CMK (cell line): ENCODE measurements at places on chromosomes 5 and 9.

DNA sequence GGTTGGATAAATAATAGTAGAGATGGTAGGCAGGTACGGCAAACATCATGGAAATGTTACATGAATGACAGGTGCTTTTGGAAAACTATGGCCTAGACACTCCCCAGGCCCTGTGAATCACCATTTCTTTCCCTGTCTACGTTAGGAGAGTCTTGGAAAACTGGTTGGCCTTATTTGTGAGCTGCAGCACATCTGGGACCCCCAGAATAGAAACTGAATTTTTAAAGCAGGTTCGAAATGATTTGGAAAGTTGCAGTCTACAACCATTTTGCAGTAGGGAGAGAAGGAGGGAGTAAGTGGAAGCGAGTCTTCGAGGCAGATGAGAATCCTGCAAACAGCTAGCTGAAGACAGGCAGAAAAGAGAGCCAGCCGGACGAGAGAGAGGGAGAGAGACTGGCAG is 13.0 kb downstream of the C1QTNF2 start:
- no peak for DNase-seq

GRCh38 chr9:89418882-89419640 is 78.9 kb downstream of the SEMA4D start:
- no peak for DNase-seq

GRCh38 chr5:22044229-22044628 is 808.9 kb downstream of the CDH12 start:
- no peak for DNase-seq

- no peak for DNase-seq
Observed at GRCh38 chr9:754150-754931, 87.2 kb upstream of the DMRT1 start.

- no peak for DNase-seq
Observed at GRCh38 chr5:141493500-141494422, 4.9 kb downstream of the PCDHGC5 start.

DNA sequence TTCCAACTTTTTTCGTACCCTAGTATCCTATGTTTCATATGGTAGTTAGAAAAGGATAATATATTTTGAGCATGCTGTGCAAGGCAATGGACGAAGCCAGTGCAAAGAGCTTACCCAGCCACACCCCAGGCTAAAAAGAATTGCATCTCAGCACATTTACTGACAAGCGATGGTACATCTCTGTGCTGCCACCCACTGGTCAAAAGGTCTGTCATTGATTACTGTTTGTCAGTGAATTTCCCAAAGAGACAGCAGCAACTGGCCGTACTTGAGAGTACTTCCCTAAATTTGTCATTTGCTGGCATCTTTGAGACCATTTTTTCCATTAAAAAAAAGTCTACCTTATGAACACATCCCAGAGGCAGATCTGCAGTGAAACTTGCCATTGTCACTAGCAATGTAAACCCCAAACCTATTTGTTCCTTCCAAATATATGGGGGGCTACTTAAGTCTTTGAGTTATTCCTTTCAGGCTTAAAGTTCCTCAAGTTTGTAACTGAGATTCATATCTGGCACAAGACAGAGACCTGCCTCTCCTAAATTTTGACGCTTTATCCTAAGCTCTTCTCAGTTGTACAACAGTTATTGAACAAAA is 184.3 kb downstream of the CTNND2 start:
- peak; percentile 14 for DNase-seq

DNA sequence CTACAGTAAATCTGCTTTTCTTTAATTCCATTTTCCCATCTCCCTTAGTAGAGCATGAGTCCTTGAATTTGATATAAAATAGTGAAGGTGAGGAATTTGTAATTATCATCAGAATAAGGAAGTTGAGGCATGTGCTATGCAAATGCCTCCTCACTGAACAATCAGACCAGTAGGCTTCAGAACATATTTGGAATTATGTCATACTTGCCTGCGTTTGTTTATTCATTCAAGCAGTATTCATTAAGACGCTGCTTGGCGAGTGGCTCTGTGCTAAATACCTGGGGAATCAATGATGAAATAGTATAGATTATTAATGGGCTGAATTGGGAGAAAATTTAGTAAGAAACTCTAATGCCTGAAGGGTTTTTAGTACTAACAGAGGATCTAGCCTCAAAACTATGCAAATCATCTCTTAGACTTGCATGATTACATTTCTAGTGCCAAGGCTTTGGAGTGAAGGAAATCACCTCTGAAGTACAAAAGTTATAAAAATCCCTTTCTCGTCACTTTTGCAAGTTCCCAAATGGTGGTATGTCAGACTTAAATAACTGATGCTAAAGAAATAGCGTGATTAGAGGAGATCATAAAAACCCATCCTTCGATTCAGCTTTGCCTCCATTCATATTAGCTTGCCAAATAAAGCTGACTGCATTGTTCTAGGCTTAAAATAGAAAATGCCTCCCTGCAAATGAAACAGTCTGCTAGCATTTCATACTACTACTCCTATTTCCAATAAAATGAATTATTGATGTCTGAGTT is 141.7 kb downstream of the PCSK5 start:
- no peak for DNase-seq

DNA sequence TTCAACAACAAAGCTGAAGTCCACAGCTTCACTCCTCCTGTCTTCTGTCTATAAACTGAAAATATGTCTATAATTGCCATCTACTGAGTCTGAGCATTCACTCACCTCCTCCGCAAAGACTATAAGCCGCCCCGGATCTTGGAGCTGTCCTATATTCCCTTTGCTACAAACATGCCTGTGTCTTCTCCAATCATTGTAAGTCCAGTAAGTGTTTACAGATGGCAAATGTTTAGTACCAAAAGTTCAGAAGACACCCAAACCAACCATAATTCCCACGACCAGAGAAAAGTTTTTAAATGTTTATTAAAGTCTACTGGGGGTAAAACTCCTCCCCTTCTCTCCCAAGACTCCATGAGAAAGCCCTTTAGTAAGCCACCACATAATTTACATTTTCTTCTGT is 80.9 kb downstream of the EBF1 start:
- DNase-seq = no peak

DNA sequence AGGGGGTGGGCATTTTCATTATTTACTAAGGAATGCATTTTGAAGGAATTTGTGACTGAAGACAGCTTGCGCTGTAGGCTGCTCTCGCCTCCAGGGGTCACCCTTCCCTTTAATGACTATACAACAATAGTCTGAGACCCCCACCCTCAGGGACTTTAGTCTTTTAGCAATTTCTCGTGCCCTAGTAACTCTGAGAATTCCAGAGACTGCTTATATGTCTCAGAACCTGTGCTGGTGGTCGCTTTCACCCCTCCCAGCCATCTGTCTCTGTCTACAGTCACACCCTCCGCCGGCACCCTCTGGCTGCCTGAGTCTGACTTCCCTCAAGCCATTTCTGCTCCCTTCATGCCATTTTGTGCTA is 671.4 kb downstream of the NR2F1-AS1 start:
- DNase-seq = no peak

DNA sequence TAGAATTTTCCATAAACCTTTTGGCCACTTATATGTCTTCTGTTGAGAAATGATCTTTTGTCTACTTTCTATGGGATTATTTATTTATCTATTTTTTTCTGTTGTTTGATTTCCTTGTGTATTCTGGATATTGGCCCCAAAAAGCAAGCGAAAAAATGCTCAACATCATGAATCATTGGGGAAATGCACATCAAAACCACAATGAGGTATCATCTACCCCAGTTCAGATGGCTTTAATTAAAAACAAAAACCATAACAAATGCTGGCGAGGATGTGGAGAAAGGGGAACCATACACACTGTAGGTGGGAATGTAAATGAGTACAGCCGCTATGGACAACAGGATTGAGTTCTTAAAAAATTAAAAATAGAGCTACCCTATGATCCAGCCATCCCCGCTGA is 125.0 kb upstream of the LPCAT1 start:
- no peak for DNase-seq

DNA sequence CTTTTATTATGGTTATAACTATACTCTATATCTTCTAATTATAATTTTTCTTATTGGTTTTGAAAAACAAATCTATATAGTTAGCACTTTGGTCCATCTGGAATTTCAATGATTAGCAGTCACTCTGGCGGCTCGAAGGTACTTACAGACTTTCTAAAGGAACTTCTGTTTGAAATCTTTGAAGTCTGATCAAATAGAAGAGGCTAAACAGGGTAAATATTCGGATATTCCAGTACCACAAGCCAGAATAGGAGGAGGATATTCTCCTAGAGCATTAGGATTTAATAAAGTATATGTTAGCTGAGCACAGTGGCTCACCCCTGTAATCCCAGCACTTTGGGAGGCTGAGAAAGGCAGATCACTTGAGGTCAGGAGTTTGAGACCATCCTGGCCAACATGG is 38.7 kb upstream of the HSD17B3 start:
- no peak for DNase-seq

DNA sequence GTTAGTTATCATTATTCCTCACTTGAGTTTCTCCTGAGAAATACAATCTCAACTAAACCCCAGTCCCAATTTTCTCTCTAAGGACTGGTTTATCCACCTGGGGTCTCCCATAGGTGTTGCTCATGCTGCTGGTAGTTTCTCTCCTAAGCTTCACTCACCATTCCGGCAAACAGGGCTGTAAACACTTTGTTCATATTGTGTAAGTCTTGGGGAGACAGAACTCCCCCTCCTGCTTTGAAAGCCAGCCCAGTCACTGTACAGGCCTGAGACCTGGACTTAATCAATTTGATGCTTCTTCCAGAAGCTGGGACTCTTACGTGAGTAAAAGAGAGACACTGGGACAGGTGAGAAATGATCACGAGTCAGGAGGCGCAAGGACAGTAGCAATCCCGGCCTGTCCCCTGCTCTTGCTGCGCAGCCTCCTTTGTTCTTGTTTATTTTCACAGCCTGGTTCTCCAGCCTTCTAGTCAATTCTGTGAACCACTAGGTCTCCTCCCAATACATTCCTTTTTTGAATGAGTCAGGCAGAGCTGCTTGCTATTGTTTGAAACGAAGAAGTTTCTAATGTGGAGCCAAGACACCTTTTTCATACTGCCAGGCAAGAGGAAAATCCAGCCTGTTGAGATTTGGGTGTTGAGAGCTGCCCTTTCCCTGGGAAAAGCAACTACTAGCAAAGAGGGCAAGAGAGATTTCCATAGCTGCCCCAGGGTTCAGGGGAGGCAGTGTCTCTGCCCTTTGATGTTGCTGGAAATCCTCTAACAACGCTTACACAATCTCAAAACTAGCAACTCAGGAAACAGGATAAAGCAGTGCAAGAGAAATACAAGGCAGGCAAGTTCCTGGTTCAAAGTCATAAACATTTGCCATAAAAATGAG is 9.2 kb upstream of the SHROOM1 start:
- no peak for DNase-seq

DNA sequence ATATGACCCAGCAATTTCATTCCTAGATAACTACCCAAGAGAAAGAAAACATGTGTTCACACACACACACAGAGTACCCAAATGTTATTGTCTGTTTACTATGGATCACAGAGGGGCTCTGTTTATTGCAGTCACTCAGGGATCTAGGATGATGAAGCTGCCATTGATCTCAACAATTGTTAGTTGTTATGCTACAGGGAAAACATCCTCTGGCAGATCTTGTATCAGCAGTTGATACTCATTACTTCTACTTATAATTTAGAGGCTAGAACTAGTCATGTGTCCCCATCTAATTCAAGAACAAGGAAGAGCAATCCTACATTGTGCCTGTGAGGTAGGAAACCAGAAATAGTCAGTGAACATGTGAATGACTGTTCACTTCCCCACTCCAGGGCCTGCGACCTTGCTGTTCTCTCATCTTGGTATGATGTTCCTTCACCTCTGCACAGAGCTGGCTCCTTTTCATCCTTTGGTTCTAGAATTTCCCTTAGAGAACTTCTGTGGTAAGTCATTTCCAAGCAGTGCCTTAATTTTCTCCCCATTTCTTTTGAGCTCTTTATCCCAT is 30.3 kb downstream of the NMUR2 start:
- DNase-seq = no peak

DNA sequence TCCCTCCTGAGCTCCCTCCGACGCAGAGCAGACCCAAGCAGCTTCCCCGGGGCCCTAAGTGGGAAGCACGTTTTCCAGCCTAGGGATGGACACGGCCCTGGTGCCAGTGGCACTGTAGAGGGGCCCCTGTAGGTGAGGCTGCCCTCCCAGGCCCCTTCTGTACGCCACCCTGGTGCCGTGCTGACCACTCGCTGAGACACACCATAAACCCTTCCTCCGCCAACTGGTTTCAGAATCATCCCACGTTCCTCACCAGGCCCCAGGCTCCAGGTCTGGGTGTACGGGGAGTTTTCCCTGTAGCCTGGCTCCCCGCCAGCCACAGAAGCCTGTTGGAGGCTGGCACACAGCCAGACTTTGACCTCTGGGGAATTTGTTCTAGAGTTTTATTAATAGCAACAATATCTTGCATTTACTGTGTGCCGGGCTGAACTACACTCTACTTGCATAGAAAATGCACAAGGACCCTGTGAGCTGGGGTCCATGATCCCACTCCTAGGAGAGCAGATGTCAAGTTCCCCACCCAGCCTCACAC is 18.2 kb upstream of the WDR38 start:
- DNase-seq = no peak

- DNase-seq = no peak
Observed at GRCh38 chr9:23451802-23452418, 374.1 kb downstream of the ELAVL2 start.

GRCh38 chr9:94861589-94862272 is 135.2 kb downstream of the AOPEP start:
- no peak for DNase-seq

GRCh38 chr5:56737951-56738606 is 77.3 kb upstream of the MAP3K1 start:
- no peak for DNase-seq

- DNase-seq = no peak
Observed at GRCh38 chr5:32298059-32298415, 14.7 kb downstream of the MTMR12 start.
